Naive thymus-derived CD8-positive, alpha-beta T cell (primary cell): ENCODE measurements at places on chromosomes 4 and X.

DNA sequence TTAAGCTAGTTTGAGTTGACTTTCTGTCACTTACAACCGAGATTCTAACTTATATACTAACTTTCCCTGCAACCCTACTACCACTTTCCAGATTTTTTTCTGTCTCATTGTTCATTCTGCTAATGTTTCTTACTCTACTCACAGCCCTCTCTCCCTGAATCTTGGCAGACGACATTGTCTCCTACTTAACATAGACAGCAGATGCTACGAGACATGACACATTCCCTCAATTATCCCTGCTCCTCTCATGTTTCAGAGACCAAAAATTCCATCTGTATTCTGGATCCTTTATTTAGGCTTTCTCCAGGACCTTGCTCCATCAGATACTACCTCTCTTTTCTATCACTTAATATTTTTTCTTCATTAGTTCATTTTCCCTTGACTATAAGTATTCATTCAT, 379.1 kb upstream of the TEX13C start:
- no peak for DNase-seq

- DNase-seq = no peak
Observed at GRCh38 chr4:5839751-5840674, 52.9 kb downstream of the CRMP1 start.

DNA sequence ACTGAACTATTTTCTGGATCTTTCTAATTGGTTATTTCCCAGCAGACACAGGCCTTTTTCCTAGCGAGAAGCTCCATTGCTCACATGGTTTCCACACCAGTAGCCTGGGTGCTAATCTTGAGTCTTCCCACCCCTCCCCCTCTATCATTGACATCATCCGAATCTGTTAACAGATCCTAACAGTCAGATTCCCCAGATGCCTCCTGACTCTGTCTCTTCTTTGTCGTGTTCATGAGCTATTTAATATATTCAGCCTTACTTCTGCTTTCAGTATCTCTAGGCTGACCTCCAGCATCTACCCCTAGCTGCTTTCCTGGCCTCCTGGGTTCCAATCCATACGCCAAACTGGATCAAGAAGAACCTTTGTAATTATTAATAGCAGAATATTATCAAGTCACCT, 85.0 kb downstream of the CLNK start:
- DNase-seq = no peak

DNA sequence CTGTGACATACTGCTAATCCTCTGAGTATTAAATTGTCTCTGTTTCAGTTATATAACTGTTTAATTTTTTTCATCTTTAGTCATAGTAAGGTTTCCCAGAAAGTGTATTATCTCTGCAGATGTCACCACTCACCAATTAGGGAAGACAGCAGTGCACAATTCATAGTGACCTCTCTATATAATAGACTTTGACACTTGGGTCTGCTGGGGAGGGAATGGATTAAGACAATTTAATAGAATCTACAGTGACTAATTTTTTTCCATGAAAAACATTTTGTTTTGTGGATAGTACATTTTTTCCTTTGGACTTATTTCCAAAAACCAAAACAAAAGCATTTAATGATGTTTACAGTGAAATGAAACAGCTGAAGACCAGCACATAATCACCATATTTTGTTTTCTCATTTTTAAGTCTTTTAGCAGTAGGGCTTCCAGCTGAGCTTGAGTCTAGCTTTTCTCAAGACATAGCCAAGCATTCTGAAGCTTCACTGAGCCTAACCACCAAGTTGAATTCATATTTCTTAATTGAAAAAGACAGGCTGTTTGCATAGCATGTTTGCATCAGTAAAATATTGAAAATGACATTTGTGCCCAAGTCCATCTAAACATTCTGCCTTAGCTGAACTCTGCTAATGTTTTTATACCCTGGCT, 69.5 kb downstream of the PCDH19 start:
- DNase-seq = no peak
